ENCODE measurements at places on chromosomes 2 and 18. TPM values are rescaled to one million over a fixed set of nuclear protein-coding genes. Genes with fewer than 3 reads are reported as not detected.

MYO3B gene
- 14.1 TPM for total RNA-seq

PID1 gene
- 25.8 TPM for total RNA-seq

UGT1A3 gene
- 20.8 TPM for total RNA-seq

DNA sequence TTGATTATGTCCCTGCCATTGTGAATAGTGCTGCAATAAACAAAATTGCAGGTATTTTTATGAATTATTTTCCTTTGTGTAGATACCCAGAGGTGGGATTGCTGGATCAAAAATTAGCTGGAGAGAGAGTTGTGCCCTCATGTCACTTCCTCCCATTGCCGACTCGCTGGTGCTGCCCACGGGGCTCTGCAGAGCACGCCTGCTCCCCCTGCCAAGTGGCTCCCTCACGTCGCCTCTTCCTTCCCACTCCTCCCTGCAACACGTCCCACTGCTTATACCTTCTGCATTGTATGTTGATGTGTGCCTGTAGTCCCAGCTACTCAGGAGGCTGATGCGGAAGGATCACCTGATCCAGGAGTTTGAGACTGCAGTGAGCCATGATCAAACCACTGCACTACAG is 28.1 kb downstream of the PRELID3A start:
- DNase-seq = no peak

GRCh38 chr2:190190507-190191162 is 128.1 kb upstream of the MSTN start:
- no peak for DNase-seq
